ENCODE measurements at places on chromosomes 5 and 9.

- DNase-seq, result no peak
Measured at GRCh38 chr5:142222866-142223558, 101.8 kb downstream of the SPRY4 start.

GRCh38 chr9:94134629-94135028 is 50.4 kb downstream of the PTPDC1 start:
- no peak for DNase-seq

DNA sequence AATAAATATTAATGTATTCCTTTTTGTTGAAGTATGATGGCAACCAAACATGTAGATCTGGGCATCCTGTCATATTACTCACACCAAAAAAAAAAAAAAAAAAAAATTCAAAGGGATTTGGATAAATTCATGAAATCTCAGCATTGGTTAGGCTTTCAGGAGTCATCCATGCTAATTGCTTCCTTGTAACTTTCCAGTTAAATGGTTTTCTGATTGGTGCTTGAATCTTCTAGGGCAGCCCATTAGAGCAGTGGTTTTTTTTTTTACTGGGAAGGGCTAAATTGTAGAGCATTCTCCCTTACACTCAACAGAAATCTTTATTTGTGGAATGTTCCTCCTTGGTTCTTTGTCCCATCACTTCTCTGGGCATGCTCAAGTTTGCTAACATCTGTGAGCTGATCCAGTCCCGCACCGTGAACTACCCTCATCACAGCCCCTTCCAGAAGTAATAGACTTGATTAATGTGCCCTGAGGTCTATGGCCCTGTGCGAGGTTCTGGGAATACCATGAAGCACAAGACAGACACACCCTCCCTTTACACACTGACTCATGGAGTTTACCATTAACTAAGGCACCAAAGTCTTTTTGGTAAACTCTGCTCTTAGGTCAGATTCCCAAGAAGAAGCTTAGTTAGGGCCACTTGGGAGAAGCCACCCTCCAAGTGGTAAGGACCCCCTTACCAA is 56.0 kb downstream of the RGS3 start:
- DNase-seq, result no peak

DNA sequence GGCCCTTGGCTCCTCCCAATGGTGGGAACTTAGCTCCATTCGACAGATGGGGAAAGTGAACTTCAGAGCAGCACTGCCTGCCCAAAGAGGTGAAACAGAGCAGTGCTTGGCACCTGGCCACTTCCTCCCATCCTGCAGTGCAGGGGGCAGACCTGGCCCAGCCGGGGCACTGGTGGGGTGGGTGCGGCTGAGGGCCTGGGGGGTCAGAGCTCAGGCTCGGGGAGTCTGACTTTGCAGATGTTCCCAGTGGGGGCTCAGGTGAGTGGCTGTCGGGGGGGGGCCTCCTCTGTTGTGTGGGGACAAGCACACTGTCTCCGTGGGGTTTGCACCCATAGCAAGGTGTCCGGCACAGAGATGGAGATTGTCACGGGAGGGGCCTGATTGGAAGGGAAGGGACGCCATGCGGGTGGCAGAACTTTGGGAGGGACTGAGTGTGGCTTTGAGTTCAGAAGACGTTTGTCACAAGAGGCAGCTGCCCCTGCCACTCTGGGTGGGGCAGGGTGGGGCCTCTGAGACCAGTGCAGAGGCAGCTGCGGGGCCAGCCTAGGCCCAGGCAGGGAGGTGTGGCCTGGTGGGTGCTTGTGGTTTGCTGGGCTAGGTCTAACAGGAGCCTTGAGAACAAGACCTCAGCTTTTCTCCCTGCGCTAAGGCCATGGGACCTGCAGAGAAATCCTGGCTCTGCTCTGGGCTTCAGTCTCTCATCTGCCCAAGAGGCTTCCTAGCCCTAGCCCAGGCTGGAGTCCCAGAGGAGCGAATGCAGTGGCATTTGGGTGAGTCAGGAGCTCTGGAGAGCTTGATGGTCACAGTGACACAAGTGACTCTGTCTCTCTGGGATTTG is 2.5 kb downstream of the MYMK start:
- no peak for DNase-seq

GRCh38 chr9:33480106-33480505 is 6.4 kb upstream of the NOL6 start:
- no peak for DNase-seq

- peak; percentile 38 for DNase-seq
Measured at GRCh38 chr9:107044872-107045271, 181.9 kb downstream of the ZNF462 start.

Measured in WTC11 (cell line).